ENCODE measurements at places on chromosomes 6 and 20.

DNA sequence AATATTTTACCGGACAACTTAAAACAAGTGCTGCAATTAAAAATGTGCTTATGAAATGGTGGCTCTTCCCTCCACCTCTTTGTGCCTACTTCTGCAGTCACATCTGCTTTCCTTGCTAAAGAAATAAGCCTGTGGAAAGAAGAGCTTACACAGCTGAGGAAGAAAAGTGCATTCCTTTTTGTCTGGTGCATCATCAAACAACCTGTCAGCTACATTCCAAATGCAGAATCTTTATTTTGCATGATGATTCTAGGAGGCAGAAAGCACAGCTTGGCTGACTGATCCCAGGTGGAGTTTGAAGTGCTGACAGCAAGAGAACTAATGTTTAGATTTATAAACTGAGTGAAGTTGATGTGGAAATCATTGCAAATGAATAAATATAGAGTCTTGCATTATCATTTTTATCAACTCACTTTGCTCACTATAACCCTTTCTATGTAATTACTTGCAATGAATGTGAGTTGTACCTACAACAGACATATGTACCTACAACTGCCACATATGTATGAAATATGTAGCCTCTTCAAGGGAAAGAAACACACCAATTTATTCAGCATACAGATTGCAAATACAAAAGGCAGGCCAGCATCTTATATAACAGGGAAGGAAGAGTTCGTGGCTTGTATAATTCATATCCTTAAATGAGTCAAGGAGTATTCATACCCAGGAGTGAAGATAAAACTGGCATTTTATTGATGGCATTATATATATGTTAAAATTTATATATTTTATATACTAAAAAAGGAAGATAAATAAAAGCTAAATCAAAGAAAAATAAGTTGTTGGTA lies 223.4 kb upstream of the MCHR2 start:
- DNase-seq: no peak

- DNase-seq: no peak
Measured at GRCh38 chr6:343960-344815, 47.4 kb upstream of the IRF4 start.

DNA sequence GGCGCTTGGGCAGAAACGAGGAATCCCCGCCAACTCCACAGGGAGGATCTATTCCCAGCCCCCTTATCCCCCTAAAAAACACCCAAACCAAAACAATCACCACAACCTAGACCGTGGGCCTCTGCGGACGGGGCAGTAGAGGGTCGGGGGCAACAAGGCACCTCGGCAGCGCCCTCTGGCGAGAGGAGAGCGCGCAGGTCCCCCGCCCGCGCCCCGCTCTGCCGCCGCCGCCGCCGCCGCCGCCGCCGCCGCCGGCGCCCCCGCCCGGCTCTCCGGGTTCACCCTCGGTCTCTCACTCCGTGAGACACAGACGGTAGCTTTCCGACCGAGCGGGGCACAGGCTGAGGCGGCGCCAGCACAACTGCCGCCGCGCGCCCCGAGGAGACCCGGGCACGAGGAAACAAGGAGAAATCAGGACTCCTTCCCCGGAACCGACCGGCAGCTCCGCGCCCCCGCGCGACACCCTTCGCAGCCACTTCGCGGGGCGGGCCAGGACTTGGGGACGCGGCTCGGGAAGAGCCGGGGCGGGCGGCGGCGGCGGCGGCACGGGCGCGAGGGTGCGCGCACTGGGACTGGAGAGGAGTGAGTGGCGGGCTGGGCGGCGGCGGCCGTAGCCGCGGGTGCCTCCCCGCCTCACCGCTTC lies at the start of gene SLC35F1:
TSS of gene SLC35F1 (plus strand) at position 307 of the 643 bp plus-strand sequence.
- DNase-seq: no peak

- DNase-seq: no peak
Measured at GRCh38 chr20:61234224-61234890, 17.7 kb upstream of the CDH4 start.

- DNase-seq: peak; percentile 1
Measured at GRCh38 chr6:34465531-34466241, at the start of gene PACSIN1. Gene PACSIN1 (plus strand): TSS chr6:34466076. CDS start chr6:34526306, 60,230 bp downstream.

DNA sequence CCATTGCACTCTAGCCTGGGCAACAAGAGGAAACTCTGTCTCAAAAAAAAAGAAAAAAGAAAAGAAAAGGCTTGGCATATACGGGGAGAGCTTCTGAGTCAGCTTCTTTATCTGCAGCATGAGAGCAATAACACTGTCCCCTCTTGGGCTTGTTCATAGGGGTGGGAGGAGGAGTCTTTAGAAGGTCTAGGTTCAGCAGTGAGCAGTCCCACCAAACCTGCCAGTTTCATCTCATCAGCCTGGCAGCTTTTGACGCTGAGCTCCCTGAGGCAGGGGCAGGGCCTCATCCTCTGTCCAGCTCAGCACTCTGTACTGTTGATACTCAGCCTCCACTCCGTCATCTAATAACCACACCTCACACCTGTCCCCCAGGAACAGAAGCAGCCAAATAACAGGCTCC lies 5.6 kb upstream of the C6orf132 start:
- no peak for DNase-seq

DNA sequence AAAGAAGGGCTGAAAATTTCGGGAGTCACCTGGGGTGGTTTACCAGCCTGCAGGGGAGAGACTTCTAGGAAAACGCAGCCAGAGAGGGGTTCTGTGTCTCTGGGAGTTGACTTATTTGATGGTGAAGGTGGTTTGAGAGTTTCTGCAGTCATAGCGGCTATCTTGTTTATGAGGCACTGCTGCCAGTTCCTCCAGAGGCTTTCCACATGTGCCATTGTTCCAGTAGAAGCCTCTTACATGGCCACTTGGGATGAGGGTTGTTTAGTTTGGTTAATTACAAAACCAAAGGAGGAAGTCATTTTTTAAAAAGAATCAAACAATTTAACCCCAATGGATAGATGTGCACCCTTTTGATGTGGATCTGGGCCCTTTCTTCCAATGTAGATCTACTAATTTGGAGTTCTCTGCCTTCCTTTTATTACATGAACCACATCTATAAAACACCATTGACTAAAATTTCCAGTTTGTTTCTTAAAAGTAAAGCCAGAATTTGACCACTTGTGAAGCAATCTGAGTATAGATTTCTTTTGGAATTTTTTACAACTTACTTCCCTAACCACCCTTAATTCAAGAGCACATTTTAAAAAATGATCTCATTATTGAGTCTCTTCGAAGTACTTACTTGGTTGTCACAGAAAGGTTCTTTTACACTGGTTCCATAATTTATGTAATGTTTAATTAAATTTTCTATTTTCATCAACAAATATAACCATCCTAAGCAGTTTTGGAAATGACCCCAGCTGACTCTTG lies 97.6 kb downstream of the TCP11 start:
- DNase-seq: no peak

- DNase-seq: no peak
Measured at GRCh38 chr6:45522486-45522885, 144.8 kb upstream of the SUPT3H start.

- DNase-seq: no peak
Measured at GRCh38 chr6:28802417-28803336, 121.1 kb downstream of the TRIM27 start.

DNA sequence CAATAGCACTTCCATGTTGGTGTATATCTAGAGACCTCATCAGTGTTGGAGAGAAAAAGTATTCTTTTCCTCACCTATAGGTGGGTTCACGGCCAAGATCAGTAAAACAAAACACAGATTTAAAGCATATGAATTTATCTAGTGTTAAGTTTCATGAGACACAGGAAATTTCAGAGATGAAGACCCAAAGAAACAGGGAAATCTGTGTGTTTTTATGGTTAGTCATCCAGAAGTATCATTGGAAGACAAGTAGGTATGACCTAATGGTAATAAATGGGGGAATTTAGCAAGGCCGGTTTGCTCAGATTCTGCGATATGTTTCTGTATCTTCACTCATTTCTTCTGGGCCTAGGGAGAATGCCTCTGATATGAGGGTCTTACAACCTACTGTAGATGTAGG lies 419.6 kb upstream of the MARCKS start:
- DNase-seq: no peak

GRCh38 chr6:149363154-149363553 lies 36.9 kb upstream of the SUMO4 start:
- DNase-seq: no peak

GRCh38 chr20:25308671-25309394 lies 60.9 kb downstream of the PYGB start:
- DNase-seq: no peak

GRCh38 chr6:46175446-46175845 lies 4.7 kb upstream of the ENPP5 start:
- DNase-seq: no peak

DNA sequence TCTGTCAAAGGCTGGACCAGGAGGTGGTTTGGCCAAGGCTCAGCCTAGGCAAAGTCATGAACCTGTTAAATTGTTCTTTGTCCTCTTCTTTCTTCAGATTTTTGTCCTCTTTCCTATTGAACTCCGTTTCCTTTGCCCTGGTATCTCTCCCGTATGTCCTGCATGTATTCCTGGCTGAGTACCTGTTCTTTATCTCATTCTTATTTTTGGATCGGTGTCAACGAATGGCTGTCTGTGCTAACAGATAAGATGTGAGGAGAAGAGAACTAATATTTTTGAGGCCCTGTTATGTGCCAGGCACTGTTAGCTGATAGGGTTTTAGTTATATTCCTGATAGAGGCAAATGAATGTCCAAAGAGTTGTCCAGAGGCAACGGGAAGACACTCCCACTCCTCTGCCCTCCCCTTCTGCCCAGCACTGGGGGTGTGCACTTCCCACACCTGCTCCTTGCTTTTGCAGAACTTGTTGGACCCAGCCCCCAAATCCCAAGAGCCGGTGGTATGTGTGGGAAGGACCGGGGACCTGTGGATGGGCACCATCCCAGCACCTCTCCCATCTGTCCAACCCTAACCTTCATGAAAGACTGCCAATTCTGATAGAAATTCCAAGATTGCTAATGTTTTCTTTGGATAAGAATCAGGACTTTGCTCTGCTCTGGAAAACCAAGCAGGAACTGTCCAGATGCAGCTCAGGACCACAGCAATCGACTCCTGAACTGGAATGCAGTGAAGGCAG lies 20.6 kb downstream of the MMP24OS start:
- no peak for DNase-seq

DNA sequence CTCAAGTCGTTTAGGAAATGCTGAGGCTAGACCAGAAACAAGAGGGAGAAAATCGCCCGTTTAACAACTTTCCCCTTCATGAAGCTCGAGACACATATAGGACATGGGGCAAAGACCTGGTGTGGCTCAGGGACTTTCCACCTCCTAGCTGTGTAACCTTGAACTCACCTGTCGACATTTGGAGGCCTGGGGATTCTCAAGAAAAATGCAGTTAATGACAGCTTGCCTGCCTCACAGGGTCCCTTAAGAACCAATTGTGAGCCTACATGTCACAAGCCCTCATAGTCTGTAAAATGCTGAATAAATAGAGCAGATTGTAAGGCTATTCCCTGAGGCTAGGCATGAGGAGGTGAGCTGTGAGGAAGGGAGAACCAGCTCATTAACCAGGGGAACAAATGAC lies 35.1 kb downstream of the MGME1 start:
- DNase-seq: no peak

GRCh38 chr20:43043887-43044286 lies 145.8 kb downstream of the PTPRT start:
- DNase-seq: no peak
